ENCODE measurements at places on chromosomes 3 and 15. TPM values are rescaled to one million over a fixed set of nuclear protein-coding genes. Genes with fewer than 3 reads are reported as not detected.
A peak's percentile ranks its signal among the peaks of the same experiment; 100 is the strongest.

Gene SLC12A1
- total RNA-seq: not detected

Gene ZDHHC19
- total RNA-seq: 5.8 TPM

Gene MST1R
- 0.37 TPM for total RNA-seq

GRCh38 chr3:170247875-170248274, 25.7 kb downstream of the PRKCI start:
- no peaks in the 10 kb centered on the region for H3K36me3 ChIP-seq
- H3K4me3 ChIP-seq: no peak overlapping the region
- no peak overlapping the region for H3K27ac ChIP-seq
- H3K4me1 ChIP-seq: no peaks in the 10 kb centered on the region
- no peaks in the 10 kb centered on the region for H3K27me3 ChIP-seq
- no peak for DNase-seq

DNA sequence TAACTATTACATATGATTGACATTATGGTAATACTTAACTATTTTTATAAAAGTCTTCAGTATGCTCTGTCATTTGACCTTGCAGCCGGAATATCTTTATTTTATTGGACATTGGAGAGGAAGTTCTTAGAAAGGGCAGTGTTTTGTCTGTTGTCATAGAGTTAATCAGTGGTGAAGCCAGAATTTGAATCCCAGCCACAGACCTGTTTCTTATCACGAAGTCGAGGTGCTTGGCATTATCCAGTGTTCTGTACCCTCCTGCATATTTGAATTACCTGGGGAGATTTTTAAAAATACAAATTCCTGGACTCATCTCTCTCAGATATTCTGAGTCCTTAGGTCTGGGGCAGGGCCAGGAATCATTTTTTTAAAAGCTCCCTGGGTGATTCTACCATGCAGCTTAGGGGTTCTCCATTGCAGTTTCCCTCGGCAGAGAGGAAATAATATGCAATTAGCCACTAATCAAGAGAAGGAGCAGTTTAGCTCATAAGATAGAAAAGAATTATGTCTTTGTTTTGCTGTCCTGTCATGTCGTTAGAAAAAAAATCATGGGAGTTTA, 195.6 kb upstream of the CFAP20DC start:
- H3K27me3 ChIP-seq: no peaks in the 10 kb centered on the region
- H3K4me3 ChIP-seq: no peak overlapping the region
- H3K4me1 ChIP-seq: no peaks in the 10 kb centered on the region
- no peaks in the 10 kb centered on the region for H3K36me3 ChIP-seq

DNA sequence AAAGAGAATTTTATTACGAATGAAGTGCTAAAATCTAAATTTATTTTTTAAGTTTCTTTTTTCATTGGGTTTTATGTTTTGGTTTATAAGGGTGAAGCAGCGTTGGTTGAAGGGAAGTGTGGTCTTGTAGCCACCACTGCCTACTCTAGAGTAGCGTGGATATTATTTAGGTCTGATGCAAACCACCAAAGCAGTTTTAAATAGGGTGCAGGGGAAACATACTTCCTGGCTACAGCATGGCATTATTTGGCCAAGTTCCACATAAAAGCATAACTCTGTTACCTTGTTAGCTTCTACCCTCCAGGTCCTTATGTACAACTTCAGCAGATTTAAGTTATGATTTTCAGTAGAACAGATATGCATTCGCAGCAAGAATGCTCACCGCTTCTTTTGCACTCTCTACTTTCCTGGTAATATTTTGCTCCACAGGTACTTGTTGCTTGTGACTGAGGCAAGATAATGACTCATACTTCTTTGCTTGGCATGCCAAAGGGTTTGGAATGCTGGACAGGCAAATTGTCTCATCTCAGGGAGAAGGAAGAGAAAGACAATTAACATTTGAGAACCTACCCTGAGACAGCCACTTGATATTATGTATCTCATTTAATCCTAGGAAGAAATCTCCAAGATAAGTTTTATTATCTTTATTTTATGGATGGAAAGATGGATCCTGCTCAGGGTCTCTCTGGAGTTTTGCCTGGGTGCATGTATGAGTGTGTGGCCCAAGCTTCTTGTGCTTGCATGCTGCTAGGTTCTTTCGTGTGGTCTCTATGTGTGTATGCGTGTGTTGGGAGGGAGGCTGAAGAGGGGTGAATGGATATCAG, 5.4 kb downstream of the TGFBR2 start:
- no peaks in the 10 kb centered on the region for H3K36me3 ChIP-seq
- DNase-seq: no peak
- no peak overlapping the region for H3K27ac ChIP-seq
- no peaks in the 10 kb centered on the region for H3K27me3 ChIP-seq
- H3K4me3 ChIP-seq: no peak overlapping the region

DNA sequence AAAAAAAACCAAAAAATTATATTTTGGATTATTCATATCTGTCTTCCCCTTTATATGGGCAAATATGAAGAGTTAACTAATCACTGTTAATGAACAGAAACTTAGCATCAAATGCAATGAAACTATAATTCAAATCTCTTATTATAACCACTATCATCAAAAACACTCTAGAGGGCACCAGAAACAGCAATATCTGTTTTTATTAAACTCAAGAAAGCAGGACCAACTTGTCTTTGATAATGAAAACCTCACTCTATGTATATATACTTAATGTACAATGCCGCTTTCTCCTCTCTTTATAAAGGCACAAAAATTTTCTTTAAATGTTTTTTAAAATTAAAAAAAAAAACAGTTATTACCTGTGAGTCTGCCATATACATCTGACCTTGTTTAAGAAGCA, 92.7 kb downstream of the UACA start:
- no peak overlapping the region for H3K27ac ChIP-seq
- no peaks in the 10 kb centered on the region for H3K36me3 ChIP-seq
- peaks cover 7% of the 10 kb centered on the region for H3K4me1 ChIP-seq
- no peak for DNase-seq
- no peak overlapping the region for H3K4me3 ChIP-seq

- peaks cover 29% of the 10 kb centered on the region for H3K36me3 ChIP-seq
- H3K27ac ChIP-seq: no peak overlapping the region
- DNase-seq: peak; percentile 85
- H3K4me1 ChIP-seq: peaks cover 22% of the 10 kb centered on the region
- no peaks in the 10 kb centered on the region for H3K27me3 ChIP-seq
Observed at GRCh38 chr3:184371570-184372018, 6.4 kb downstream of the THPO start.

DNA sequence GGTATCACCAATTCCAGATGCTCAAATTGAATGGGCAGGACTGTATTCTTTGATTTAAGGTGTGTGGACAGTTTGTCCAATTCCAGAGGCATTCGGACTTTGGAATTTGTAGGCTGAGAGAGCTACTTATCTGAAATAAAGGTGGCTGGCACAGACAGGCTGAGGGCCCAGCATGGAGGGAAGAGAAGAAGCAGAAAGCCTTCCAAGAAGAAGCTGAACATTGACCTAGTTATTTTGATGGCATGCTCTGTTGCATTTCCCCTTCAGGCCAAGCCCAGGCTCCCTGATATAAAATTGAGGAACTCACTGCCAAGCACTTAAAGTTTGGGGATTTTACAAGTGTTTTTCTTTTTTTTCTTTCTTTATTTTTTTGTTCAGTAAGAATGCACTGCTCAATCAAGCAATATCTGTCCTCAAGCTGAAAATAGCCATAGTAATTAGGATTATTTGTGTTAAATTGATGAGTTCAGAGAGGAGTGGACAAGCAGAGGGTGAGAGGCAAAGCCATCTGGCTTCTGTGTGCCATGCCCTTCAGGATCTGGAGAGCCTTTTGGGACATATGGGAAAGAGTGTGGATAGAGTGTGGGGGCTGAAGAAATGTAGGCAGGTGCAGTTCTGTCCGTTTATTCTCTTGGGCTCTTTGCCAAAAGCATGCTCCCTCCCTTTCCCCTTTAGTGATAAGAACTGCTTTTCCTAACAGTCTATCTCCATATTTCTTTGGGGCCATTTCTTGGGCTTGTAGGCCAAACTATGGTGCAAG, 148.9 kb downstream of the OXSM start:
- DNase-seq: no peak
- H3K27me3 ChIP-seq: no peaks in the 10 kb centered on the region
- H3K4me3 ChIP-seq: no peak overlapping the region
- H3K36me3 ChIP-seq: no peaks in the 10 kb centered on the region
- no peak overlapping the region for H3K27ac ChIP-seq

DNA sequence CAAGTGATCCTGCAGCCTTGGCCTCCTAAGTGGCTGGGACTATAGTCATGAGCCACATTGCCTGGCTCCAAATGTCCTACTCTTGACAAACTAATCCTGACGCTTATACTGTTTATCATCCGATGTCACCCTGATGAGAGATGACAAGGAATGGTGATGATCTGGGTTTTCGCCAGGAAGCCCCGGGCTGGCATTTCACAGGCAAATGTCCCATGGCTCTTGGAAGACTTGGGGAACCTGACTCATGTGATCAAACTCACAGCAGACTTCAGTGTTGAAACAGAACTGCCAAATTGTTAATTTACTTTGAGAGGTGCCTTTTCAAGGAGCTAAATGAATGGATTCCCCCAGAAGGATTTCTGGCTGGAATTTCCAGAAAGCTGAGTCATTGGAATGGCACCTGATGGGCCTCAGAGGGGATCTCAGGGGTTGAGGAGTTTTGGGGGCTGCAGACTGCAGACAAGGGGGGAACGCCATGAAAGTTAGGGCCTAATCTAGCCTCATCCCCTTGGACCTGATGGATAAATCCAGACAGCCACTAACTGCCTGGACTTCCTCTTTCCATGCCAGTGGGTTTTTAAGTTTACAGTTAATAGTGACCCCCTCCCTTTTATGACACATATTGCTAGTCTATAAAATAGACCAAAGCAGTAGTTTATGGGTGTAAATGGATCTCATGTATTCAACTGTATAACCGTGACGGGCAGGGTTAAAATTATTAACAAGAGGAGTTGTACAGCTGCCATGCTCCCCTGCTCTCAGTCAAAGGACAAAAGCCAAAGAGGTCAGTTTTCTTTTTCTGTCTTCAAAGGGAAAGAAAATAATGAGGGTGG, 146.6 kb downstream of the CHSY1 start:
- H3K4me1 ChIP-seq: no peaks in the 10 kb centered on the region
- no peaks in the 10 kb centered on the region for H3K36me3 ChIP-seq
- DNase-seq: no peak
- H3K4me3 ChIP-seq: no peak overlapping the region
- H3K27ac ChIP-seq: no peak overlapping the region

DNA sequence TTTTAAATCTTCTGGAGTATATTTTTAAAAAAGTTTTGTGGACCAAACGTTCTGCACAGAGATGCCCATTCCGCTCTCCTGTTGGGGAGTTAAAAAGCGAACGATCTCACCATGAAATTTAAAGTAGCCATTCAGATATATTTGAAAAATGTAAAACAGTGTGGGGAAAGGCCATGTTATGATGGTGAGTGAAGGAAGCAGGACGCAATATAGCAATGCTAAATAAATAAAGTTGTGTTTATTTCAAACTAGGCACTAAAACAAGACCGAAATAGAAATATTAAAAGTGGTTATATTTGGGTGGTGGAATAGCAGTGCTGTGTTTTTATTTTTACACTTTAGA, 327 bp upstream of the CCDC13 start:
- peak overlapping the region; percentile 51 for H3K4me3 ChIP-seq
- peak overlapping the region; percentile 63 for H3K27ac ChIP-seq
- H3K36me3 ChIP-seq: no peaks in the 10 kb centered on the region
- no peak for DNase-seq

- no peak for DNase-seq
- H3K4me3 ChIP-seq: no peak overlapping the region
- no peaks in the 10 kb centered on the region for H3K36me3 ChIP-seq
- no peaks in the 10 kb centered on the region for H3K27me3 ChIP-seq
- H3K4me1 ChIP-seq: no peaks in the 10 kb centered on the region
Observed at GRCh38 chr3:115660646-115661337, 37.5 kb downstream of the GAP43 start.

- H3K27me3 ChIP-seq: no peaks in the 10 kb centered on the region
- no peaks in the 10 kb centered on the region for H3K4me1 ChIP-seq
- H3K36me3 ChIP-seq: no peaks in the 10 kb centered on the region
- no peak overlapping the region for H3K27ac ChIP-seq
- no peak overlapping the region for H3K4me3 ChIP-seq
- no peak for DNase-seq
Observed at GRCh38 chr15:29938361-29939335, 116.4 kb upstream of the TJP1 start.

- no peaks in the 10 kb centered on the region for H3K4me1 ChIP-seq
- H3K36me3 ChIP-seq: no peaks in the 10 kb centered on the region
- no peak overlapping the region for H3K27ac ChIP-seq
Observed at GRCh38 chr3:131282379-131282778, 99.2 kb upstream of the NUDT16 start.

GRCh38 chr3:134904241-134904771, 109.2 kb downstream of the EPHB1 start:
- no peak overlapping the region for H3K4me3 ChIP-seq
- H3K27ac ChIP-seq: no peak overlapping the region
- H3K36me3 ChIP-seq: no peaks in the 10 kb centered on the region
- no peak for DNase-seq
- H3K4me1 ChIP-seq: no peaks in the 10 kb centered on the region
- no peaks in the 10 kb centered on the region for H3K27me3 ChIP-seq

DNA sequence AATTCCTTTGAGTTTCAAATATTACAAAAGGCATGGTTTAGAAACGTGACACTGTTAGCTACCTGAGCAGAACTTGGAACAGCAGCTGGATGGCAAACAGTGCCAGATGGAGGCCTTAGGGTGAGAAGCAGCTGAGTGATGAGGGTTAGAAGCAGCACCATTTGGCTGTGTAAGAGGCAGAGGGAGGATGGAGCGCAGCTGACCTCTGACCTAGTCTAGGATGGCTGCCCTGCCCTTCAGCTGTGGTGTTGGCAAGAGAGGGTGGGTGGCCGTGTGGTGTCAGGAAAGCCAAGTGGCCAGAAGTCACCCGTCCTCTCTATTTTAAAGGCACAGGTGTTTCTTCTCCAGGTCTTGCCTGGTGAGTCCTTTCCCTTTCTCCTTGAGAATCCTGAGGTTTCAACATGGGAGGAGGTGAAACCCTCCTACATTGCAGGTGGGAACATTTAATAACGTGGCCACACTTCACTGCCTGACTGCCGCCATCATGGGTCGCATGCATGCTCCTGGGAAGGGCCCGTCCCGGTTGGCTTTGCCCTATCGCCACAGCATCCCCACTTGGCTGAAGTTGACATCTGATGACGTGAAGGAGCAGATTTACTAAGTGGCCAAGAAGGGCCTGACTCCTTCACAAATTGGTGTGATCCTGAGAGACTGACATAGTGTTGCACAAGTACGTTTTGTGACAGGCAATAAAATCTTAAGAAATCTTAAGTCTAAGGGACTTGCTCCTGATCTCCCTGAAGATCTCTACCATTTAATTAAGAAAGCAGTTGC, 17.6 kb downstream of the BCL2L10 start:
- no peaks in the 10 kb centered on the region for H3K4me1 ChIP-seq
- no peak overlapping the region for H3K4me3 ChIP-seq
- DNase-seq: no peak
- no peaks in the 10 kb centered on the region for H3K27me3 ChIP-seq
- no peak overlapping the region for H3K27ac ChIP-seq

- no peaks in the 10 kb centered on the region for H3K36me3 ChIP-seq
- no peak overlapping the region for H3K4me3 ChIP-seq
- no peak overlapping the region for H3K27ac ChIP-seq
- no peak for DNase-seq
Observed at GRCh38 chr3:157355276-157355675, 81.4 kb upstream of the PTX3 start.

- no peak overlapping the region for H3K4me3 ChIP-seq
- no peak overlapping the region for H3K27ac ChIP-seq
- H3K4me1 ChIP-seq: no peaks in the 10 kb centered on the region
- H3K36me3 ChIP-seq: no peaks in the 10 kb centered on the region
- H3K27me3 ChIP-seq: no peaks in the 10 kb centered on the region
- no peak for DNase-seq
Observed at GRCh38 chr3:72666447-72666755, 181.8 kb downstream of the SHQ1 start.

Measured in right lobe of liver (tissue), 6 donors.